ENCODE measurements at places on chromosomes 4 and X.

DNA sequence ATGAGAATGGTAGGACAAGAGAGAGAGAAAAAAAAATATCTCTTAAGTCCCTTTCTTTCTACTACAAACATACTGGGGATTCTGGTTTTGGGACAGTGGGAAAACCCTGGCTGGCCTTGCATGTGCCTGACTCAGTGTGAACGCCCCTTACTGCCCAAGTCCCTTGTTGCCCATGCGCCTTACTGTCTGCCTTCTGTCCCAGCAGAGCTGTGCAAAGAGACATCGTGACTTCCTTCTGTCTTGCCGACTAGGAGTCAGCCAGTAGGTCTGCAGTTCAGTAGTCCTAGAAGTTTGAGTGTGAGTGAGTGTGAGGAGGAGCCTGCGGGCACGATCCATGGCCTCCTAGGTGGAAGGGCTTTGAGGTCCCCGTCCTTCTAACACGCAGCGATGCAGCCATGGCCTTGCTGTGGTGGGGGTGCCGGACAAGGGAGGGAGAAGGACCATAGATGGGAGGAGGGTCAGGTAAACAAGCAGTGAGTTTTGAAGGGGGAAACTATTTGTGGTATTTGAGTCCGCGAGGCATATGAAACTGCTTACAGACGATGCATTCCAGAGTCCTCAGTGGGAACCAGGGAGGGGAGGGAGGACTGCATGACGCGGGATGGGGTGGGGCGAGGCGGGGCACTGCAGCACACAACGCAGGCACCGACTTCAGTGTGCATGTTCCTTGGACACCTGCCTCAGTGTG, at the start of gene XAGE2:
XAGE2 (plus strand) TSS at position 654 of the 688 bp plus-strand sequence. CDS start 994 bp downstream, outside the sequence.
- DNase-seq = no peak

DNA sequence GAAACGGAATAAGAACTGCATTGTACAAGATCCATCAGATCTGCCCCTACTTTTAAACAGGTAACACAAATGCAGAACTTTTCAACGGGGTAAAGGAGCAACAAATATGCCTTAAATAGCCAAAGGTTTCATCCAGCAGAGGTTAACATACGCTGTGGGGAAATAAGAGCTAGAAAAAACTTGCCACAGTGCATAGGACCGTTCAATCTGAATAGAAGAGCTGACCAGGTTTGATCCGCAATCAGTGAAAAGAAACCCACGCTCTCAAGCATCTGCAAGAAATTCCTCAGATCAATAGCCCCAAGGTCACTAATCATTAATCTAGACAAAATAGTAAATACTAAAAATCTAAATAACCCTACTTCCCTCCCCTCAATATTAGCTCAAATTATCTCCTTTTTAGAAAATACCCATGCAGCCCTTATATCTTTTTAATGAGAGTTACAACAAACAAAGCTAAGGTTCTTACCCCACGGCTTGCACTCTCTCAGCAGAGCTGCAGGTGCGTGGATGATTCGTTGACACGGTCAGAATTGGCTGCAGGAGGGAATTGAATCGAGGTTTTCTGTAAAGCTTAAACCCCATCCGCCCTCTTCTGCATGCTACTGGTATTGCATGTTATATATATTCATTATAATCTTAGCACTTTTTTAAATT, at the start of gene TLR10:
TLR10 (minus strand) TSS at position 539 of the 657 bp plus-strand sequence. CDS start 7,400 bp downstream, outside the sequence.
- no peak for DNase-seq

- no peak for DNase-seq
Observed at GRCh38 chr4:112276113-112276512, 9.6 kb downstream of the TIFA start.

DNA sequence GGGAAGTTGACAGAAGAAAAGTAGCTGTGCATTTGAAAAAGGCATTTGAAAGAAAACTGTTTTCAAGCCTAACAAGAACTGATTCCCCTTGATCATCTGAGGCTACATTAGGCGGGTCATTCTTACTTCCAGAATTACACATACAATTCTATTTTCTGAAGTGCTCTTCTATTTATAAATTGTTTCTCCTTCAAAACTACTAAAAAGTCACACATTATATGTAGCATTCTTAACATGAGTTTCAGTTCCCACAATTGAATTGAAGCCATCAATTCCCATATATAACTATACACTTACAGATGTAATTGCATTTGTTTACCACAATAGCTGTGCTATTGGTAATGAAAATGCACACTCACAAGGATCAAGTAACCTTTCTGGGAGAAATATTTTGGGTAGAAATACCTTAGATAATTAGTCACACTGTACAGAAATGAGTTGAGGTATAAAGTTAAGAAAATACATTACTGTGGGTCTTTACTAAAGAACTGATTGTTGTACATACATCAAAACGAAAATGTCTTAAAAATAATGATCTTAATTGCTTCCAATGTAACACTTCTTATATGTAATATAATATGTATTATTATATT, 1688.0 kb upstream of the AGA start:
- DNase-seq = no peak

- DNase-seq = no peak
Observed at GRCh38 chr4:156568041-156568440, 403.6 kb downstream of the PDGFC start.

DNA sequence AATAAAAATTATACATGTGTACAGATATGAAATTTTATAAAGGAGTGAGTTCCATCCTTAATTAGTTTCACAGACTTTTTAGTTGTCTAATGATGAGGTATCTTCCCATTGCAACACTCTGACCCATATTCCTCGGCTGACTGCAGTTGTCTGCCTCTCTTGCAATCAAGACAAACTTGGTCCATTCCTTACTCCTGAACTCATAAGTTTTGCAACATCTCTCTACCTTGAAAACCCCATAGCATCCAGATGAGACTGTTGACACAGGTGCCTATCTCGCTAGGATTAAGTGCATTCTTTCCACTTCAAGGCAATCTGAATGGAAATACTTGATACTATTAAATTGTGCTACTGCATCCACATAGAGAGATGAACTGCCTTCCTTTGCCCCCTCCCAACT, 2.3 kb downstream of the XKRX start:
- no peak for DNase-seq

GRCh38 chrX:99172958-99173357, 1237.1 kb downstream of the PCDH19 start:
- DNase-seq = no peak

GRCh38 chrX:12443534-12444098, 305.3 kb downstream of the FRMPD4 start:
- no peak for DNase-seq

GRCh38 chr4:101701551-101701950, 89.0 kb upstream of the BANK1 start:
- DNase-seq = no peak

DNA sequence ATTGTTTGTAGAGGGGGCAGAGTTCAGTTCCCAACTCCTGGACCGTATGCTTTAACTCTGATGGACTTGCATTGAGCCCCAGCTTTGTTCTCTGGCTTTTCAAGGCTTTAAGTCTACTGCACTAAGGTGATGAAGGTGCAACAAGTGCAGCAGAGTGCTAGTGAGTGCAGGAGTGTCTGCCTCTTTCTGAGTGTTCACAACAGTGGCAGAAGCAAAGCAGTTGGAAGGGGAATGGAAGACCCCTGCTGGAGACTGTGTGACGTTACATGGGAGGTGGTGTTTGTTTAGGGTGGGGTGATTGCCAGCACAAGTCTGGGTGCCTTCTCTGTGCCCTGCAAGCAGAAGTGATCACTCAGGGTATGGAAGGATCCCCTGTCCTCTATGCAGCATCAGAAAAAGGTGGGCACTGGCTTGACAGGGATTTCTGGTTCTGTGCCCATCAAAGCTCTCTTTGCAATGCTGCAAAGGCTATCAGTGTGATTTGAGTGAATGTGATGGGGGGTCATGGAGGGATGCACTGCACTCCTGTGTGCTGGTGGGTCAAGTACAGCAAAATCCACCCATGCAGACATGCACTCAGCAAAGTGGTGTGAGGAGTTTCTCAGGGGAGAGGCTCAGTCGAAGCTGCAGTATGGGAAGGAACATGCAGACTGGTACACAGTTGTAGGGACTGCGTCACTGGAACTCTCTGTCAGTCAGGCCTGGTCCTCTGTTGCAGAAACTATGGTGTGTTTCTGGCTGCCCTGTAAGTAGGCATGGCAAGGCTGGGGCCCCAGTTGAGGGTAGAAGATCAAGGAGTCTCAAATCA, 70.9 kb upstream of the UGT2B7 start:
- no peak for DNase-seq

GRCh38 chr4:150942539-150942938, 72.5 kb downstream of the LRBA start:
- no peak for DNase-seq

DNA sequence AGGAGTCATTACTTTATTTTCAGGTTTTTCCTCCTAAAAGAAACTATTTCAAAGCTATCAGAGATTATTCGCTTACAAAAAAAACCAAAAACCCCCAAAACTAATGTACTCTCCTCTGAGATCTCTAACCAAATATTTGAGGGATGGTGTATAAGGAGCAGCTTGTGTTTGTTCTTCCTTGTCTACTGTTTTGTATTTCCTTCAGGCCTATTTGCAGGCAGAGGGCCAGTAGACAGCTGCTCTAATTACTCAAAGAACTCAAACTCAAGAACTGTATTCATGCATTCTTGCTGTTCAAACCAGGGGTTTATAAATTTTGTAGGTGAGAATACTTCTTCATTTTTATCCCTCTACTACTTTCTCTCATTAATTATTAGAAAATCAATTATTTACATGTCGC, 51.3 kb downstream of the SH3RF1 start:
- DNase-seq = no peak

DNA sequence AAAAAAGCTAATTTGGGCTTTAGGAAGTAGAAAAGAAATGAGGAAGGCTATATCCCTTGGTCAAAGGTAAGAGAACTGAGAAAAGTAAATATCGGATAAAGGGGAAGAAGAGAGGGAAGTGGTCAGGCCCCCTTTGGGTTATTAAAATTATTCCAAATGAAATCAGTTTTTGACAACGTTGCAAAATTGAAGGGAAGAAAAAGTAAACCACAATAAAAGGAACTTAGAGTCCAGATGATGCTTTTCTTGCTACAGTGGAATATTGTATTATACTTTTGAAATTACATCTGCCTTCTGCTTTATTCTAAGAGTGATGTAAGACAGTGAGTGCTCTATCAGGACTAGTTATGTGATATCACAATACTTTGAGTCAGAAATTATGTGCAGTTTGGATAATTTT, 59.4 kb upstream of the RBPJ start:
- no peak for DNase-seq

DNA sequence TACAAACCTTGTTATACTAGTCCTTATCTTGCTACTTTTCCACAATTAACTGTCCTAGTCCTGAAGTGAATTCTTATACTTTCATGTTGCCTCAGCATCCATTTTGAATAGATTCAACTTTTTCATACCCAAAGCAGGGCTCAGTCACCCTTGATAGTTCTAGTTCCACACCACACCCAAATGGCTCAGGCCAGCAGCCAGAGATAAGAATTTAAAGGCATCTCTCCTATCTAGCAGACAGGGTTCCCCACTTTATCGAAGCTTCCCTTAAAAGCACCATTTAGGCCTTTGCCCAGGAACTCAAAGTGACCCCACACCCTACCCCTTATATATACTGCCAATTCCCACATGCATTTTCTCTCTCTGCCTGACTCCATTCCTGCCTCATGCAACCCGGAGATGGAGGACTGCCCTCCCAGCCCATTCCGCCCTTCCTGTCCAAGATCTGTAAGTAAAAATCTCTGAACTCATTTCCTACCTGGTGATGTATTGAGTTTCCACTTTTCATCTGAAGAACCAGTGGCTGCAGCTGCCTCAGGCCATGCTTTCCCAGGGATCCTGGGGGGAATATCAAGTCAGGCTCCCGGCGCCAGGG, 63.7 kb upstream of the TXK start:
- no peak for DNase-seq
